ENCODE measurements at places on chromosomes 3 and 15. TPM values are rescaled to one million over a fixed set of nuclear protein-coding genes. Genes with fewer than 3 reads are reported as not detected.

DPH6 gene
- 41.1 TPM for total RNA-seq

- H3K4me3 ChIP-seq, result no peak overlapping the region
- no peaks in the 10 kb centered on the region for H3K36me3 ChIP-seq
- no peak for DNase-seq
- H3K4me1 ChIP-seq, result peaks cover 16% of the 10 kb centered on the region
These were observed 159.1 kb downstream of the TIGIT start for GRCh38 chr3:114452937-114453336.

GRCh38 chr3:50390508-50391224, 31.3 kb upstream of the TMEM115 start:
- peaks cover 3% of the 10 kb centered on the region for H3K4me1 ChIP-seq
- DNase-seq, result no peak
- H3K27ac ChIP-seq, result no peak overlapping the region
- H3K4me3 ChIP-seq, result no peak overlapping the region
- H3K36me3 ChIP-seq, result no peaks in the 10 kb centered on the region
- no peaks in the 10 kb centered on the region for H3K27me3 ChIP-seq

- H3K27me3 ChIP-seq, result no peaks in the 10 kb centered on the region
- H3K4me3 ChIP-seq, result no peak overlapping the region
- H3K36me3 ChIP-seq, result no peaks in the 10 kb centered on the region
- no peak for DNase-seq
- peaks cover 7% of the 10 kb centered on the region for H3K4me1 ChIP-seq
These were observed 208.4 kb downstream of the TNIK start for GRCh38 chr3:171251835-171252234.

GRCh38 chr15:70555713-70556112, 207.6 kb downstream of the UACA start:
- DNase-seq, result no peak
- H3K36me3 ChIP-seq, result no peaks in the 10 kb centered on the region
- H3K27me3 ChIP-seq, result no peaks in the 10 kb centered on the region
- no peak overlapping the region for H3K27ac ChIP-seq
- no peak overlapping the region for H3K4me3 ChIP-seq
- peaks cover 13% of the 10 kb centered on the region for H3K4me1 ChIP-seq

DNA sequence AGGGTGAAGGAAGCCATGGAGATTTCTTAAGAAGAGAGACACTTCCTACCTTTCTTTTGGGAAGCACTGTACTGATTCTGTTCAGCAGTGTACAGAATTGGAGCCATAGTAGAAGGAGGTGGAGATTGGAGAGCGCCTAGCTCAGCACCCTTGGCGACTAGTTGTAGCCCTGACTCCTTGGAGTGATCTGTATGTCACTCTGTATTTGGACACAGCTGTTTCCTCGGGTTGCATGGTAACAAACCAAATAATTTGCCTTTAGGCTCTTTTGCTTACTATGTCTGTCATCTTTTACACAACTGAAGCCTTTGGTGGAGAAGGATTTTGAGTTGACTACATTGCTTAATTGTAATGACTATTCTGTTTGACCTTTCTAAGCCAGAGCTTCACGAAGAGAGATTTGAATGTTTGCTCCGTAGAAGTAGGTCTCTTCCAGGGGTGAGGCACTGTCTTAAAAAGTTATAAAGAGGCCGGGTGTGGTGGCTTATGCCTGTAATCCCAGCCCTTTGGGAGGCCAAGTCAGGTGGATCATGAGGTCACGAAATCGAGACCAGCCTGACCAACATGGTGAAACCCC, 77.1 kb downstream of the AKAP13 start:
- H3K36me3 ChIP-seq, result peaks cover 3% of the 10 kb centered on the region
- H3K4me3 ChIP-seq, result no peak overlapping the region
- H3K4me1 ChIP-seq, result peaks cover 28% of the 10 kb centered on the region
- H3K27me3 ChIP-seq, result no peaks in the 10 kb centered on the region
- DNase-seq, result no peak
- H3K27ac ChIP-seq, result no peak overlapping the region

DNA sequence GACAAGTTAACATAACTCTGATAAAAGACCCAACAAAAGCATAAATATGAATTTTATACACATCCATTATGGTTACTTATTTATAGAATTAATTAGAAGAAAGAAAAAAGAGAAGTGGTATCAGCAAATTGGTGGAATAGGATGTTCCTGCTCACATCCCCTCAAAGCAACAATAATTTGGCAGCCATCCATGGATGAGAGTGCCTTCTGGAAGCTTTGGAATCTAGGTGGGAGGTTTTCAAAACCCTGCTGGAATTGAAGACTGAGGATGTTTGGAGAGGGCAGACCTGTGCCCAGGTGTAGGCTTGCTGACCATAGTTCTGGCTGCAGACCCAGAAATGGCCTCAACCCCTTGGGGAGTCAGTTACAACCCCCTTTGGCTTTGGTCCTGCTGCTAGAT, 91.2 kb downstream of the EDEM1 start:
- no peak for DNase-seq
- H3K27me3 ChIP-seq, result no peaks in the 10 kb centered on the region
- peaks cover 7% of the 10 kb centered on the region for H3K36me3 ChIP-seq
- no peak overlapping the region for H3K4me3 ChIP-seq
- H3K4me1 ChIP-seq, result no peaks in the 10 kb centered on the region
- H3K27ac ChIP-seq, result no peak overlapping the region

DNA sequence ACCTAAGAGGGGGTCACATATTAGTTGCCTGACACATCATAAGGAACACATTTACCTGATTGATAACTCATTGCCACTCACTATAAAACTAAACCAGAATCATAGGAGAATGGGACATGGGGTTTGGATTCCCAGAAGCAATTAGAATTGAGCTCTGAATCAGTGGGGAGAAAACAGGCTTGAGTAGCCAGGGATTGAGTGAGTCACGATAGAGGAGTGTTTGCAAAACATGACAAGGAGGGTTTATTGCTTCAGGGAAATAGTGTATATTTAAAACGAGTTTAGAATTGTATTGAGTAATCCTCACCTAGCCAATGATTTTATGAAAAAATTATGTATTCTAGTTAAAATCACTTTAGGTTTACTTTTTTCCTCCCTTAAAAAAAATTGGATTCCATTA, 101.1 kb upstream of the THRB start:
- no peaks in the 10 kb centered on the region for H3K36me3 ChIP-seq
- no peaks in the 10 kb centered on the region for H3K4me1 ChIP-seq
- H3K27me3 ChIP-seq, result no peaks in the 10 kb centered on the region
- DNase-seq, result no peak

DNA sequence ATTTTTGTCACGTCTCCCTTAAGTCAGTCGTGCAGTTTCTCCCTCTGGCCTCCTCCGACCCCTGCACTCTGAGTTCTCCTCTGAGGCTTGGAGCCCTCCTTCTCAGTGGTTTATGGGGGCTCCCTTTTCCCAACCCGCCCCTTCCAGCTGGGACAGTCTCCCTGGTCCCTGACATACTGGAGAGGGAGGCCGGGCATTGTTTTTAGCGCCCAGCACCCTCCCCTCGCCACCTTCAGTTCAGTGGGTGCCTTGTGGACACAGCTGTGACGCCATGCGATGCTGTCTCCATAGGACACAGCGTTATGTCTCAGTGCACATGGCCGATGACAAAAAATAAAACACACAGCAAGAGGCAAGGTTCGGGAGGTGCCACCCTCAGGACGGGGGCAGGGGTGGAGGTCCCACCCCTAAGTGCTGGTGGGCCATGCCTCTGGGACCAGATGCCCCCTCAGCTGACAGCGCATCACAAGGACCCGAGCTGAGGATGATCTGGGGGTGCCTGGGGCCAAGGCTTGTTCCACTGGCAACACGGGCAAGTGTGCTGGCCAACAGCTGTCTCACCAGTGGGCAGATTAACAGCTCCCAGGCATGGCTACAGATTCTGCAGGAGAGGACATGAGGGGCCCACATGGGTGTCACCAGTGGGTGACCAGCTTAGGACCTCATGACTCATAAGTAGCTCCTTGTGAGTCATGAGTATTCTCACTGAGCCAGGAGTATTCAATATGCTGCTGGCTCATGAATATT, 81.6 kb downstream of the PLXNA1 start:
- no peaks in the 10 kb centered on the region for H3K36me3 ChIP-seq
- H3K27ac ChIP-seq, result no peak overlapping the region
- DNase-seq, result no peak
- no peak overlapping the region for H3K4me3 ChIP-seq
- peaks cover 5% of the 10 kb centered on the region for H3K4me1 ChIP-seq
- no peaks in the 10 kb centered on the region for H3K27me3 ChIP-seq

ANP32A gene
- total RNA-seq, result 250 TPM

GOLGA8A gene
- 79.7 TPM for total RNA-seq

DNA sequence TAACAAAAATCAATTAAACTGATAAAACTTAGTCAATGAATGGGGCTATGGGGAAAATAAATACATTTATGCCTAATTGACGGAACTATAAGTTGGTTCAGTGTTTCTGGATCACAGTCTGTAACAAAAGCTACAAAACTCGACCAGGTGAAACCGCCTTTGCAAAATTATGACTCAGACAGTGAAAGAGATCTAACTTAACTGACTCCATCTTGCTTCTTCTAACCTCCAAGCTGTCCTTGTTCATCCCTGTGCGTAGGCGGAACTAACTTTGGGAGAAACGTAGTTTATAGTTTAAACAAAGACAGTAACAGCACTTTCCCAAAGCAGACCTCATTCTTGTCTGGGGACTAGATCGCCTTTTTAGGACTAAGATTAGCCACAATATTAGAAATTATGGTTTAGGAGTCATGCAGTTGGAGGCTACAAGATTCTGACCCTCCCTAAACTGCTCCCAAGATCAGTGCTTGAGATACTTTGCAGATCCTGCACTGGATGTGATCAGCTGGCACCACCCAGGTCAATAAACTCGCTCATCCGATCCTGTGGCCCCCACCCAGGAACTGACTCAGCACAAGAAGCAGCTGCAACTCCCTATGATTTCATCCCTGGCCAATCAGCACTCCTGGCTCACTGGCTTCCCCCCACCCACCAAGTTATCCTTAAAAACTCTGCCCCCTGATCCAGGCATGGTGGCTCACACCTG, 7.2 kb upstream of the MFGE8 start:
- H3K27me3 ChIP-seq, result no peaks in the 10 kb centered on the region

GRCh38 chr15:62569460-62570404, 404.6 kb upstream of the C2CD4B start:
- H3K4me1 ChIP-seq, result peaks cover 5% of the 10 kb centered on the region
- no peak overlapping the region for H3K27ac ChIP-seq
- no peaks in the 10 kb centered on the region for H3K27me3 ChIP-seq
- DNase-seq, result no peak
- H3K4me3 ChIP-seq, result no peak overlapping the region

- no peak overlapping the region for H3K4me3 ChIP-seq
- peaks cover 12% of the 10 kb centered on the region for H3K4me1 ChIP-seq
- no peak overlapping the region for H3K27ac ChIP-seq
These were observed 157.4 kb upstream of the SOX2 start for GRCh38 chr3:181554233-181554765.

SAXO2 gene
- 1.4 TPM for total RNA-seq

TEX55 gene
- total RNA-seq, result not detected

DNA sequence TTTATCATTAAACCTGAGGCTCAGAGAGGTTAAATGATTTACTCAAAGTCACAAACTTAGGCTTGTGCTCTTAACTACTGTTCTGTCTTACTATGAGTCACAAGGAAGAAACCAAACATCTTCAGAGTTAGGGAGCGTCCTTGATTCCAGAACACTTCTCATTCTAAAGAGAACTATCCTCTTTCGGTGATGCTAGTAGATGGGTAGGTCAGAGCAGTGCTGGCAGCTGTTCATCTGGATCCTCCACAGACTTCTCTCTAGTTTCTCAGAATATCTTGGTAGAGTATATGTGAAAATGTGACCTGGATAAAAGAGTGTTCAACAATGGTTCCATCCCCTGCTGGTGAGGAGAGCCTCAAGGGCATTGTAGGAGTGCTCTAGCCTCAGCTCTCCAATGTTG, 3.3 kb downstream of the ARL6IP5 start:
- H3K4me1 ChIP-seq, result peaks cover 25% of the 10 kb centered on the region
- no peaks in the 10 kb centered on the region for H3K36me3 ChIP-seq
- no peaks in the 10 kb centered on the region for H3K27me3 ChIP-seq
- no peak overlapping the region for H3K4me3 ChIP-seq
- DNase-seq, result no peak

- peaks cover 21% of the 10 kb centered on the region for H3K4me1 ChIP-seq
- peak within 1 kb of the TSS; percentile 96 for H3K4me3 ChIP-seq
- H3K27ac ChIP-seq, result peak within 1 kb of the TSS; percentile 100
- H3K36me3 ChIP-seq, result no peaks in the 10 kb centered on the region
- peak; percentile 100 for DNase-seq
These were observed at the start of gene ADAM10 for GRCh38 chr15:58749532-58750337. TSS of gene ADAM10 (minus strand) at chr15:58749707. CDS start at chr15:58749534, 173 bp downstream.

DNA sequence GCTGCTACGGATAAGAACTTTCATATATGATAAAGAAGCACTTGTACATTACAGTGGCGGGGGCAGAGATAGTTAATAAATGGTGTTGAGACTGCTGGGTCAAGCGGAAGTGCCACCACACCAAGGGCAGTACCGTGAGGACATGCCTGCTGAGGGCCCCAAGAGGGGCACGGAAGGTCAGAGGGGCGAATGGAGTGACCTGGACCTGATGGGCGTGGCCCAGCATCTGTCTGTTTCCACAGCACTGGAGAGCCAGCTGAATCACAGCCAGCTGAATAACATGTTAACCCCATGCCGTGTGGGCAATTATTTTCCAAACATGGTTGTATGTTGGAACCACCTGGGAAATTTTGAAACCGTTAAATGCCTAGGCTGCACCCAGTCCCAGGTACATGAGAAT, 37.2 kb downstream of the ANKDD1A start:
- DNase-seq, result no peak
- H3K27ac ChIP-seq, result no peak overlapping the region
- H3K4me1 ChIP-seq, result no peaks in the 10 kb centered on the region
- no peak overlapping the region for H3K4me3 ChIP-seq

GPR160 gene
- 4.3 TPM for total RNA-seq

CRBN gene
- 78.0 TPM for total RNA-seq

GRCh38 chr15:27126449-27126848, 155.5 kb downstream of the GABRG3 start:
- DNase-seq, result no peak
- H3K36me3 ChIP-seq, result no peaks in the 10 kb centered on the region
- no peak overlapping the region for H3K27ac ChIP-seq
- no peaks in the 10 kb centered on the region for H3K27me3 ChIP-seq
- no peak overlapping the region for H3K4me3 ChIP-seq

GRCh38 chr3:100149713-100150415, 35.6 kb upstream of the FILIP1L start:
- no peaks in the 10 kb centered on the region for H3K36me3 ChIP-seq
- no peak for DNase-seq
- no peak overlapping the region for H3K4me3 ChIP-seq
- H3K27ac ChIP-seq, result no peak overlapping the region

Measured in neural progenitor cell (in vitro differentiated cells).